ELF-1 (cell line): ENCODE measurements at places on chromosomes 3 and 15.

GRCh38 chr15:27043770-27044169 lies 72.8 kb downstream of the GABRG3 start:
- DNase-seq = no peak

- DNase-seq = no peak
Measured at GRCh38 chr3:176155012-176155411, 1042.3 kb downstream of the TBL1XR1 start.

DNA sequence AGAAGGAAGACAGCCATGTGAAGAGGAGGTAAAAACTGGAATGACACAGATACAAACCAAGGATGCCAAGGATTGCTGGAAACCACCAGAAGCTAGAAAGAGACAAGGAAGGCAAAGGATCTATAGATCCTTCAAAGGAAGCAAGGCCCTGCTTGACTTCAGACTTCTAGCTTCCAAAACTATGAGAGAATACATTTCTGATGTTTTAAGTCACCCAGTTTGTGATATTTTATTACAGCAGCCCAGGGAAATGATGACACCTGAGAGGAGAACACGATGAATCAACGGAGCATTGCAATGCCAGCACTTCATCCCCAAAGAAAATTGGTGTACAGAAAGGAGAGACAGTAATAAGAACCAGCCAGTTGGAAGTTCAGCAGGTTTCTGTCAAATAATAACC lies 116.3 kb downstream of the MAGI1 start:
- DNase-seq = no peak

GRCh38 chr15:89442671-89443307 lies 53.6 kb downstream of the RHCG start:
- peak; percentile 88 for DNase-seq

DNA sequence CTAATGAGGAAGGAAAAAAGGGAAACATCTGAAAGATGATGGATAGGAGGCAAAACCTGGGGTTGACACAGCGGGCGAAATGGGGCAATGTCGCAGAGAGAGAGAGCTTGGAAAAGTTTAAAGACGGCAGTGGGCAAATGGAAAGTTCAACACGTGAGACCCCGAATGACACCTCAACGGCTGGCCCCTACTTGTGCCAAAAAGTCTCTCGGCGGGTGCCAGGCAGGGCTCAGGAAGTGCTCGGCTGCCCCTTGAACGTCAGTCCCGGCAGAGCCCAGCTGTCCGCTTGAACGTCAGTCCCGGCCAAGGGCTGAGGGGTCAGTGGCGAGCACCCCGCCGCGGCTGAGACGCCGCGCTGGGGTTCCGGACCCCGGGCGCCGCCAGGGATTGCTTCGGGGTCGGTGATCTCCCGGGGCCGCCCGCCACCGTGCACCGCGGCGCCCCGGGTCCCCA lies 658 bp downstream of the EOGT start:
- peak; percentile 44 for DNase-seq

- DNase-seq = no peak
Measured at GRCh38 chr3:151403246-151403645, 18.7 kb upstream of the P2RY12 start.

DNA sequence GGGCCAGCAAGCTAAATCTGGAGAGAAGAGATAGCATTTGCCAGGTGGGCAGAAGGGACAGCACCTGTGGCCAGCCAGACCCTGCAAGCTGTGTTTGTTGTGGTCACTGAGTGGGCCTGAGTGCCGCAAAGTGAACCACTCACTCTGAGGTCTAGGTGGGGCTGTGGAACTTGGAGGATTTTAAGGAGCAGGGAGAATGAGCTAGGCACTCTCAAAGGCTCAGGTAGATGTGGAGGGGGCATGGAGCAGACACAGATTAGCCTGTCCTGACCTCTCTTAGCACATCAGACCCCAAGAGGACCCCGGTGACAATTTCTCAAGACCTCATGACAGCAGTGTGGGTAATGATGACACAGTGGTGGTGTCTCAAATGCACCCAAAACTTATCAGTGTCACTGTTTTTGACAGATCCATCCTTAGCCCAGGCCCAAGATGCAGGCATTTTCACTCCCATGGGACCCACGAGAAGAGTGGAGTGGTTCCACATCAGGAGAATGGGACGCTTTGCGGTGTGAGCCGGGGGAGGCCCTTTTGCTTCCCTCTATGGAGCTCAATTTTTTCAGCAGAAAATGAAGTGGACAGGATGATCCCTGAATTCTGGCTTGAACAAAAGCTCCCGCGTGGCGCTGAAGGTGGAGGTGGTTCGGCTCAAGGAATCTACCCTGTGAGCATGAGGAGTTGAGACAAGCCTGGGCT lies 43.8 kb upstream of the TLE3 start:
- no peak for DNase-seq

GRCh38 chr3:180546863-180547262 lies 55.1 kb upstream of the TTC14 start:
- no peak for DNase-seq

- no peak for DNase-seq
Measured at GRCh38 chr3:38136393-38136776, 542 bp downstream of the ACAA1 start.

DNA sequence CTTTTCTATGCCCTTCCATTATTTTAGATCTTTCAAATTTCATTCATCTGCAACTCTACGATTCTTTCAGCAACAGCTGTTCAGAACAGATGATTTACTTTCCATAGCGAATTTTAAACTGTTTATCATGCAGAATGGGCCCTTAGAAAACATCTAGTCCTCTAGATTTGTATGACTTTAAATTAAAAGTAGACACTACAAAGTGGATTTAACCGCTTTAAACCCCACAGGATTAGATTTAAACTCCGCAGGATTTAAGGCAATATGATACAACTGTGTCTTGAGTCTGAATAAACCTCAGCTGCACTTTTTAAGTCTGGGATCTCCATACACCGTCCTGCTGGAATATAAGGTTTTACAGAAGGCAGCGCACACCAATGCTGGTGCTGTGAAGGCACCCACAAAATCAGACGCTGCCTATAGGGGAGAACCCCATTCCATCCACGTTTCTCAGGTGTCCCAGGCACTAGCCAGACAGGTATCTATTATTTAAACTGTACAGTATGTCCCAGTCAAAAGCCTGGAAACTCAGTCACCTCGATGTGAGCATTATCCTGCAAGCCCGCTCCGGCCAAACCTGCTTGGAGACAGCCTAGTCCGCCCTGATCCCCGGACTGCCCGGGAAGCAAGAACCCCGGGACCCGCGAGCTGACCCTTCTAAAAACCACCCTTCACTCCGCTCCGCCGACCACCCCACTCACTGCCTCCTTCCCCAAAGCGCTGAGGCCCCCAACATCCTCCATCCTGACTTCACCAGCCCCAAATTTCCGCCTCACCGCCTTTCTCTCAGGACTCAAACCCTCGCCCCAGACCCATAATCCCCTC lies 768 bp downstream of the ANO10 start:
- peak; percentile 46 for DNase-seq

DNA sequence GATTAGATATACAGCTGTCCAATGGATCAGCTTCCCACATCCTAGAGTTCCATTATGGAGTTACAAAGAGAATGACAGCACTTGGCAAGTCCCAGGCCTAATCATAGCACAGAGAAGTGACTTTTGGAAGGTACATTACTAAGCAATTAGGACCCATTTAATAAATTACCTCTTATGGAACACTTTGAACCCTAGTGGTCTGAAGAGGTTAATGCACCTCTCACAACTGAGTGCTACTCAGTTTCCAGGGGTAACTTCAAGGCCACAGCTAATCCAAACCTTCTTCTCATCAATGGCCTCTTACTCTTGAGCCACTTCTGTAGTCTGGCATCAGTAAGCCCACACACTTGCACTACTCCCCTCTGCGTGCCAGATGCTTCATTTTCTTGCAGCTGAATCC lies 34.9 kb upstream of the MEIS2 start:
- DNase-seq = peak; percentile 31

DNA sequence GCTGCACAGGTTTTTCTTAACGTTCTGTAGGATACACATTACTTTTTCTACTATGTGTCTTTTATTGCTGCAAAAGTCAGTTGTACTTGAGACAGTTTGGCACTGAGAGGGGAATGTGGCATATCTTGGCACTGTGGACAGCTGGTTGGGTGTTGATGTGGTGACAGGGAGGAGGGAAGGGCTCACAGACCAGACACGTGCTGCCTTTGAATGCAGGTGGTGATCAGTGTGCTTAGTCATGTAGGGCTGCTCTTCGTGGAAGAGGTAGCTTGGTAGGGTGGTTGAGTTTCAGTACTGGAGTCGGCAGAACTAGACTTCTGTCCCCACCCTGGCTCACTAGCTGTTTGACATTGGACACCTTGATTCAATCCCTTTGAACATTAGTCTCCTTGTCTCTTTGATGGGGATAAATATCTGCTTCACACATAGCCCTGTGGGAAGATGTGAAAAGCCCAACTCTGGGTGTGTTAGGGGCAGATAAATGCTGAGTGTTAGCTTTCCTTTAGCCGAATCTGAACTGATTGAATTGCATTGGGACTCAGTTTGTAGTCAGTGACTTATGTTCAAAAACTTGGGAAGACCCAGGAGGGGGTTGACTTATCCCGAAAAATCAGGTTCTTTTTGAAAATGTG lies 108.4 kb downstream of the PTPRG start:
- DNase-seq = peak; percentile 34
